ENCODE measurements at places on chromosomes 4 and X. TPM values are rescaled to one million over a fixed set of nuclear protein-coding genes. Genes with fewer than 3 reads are reported as not detected.

- no peak for DNase-seq
- H3K36me3 ChIP-seq = no peaks in the 10 kb centered on the region
- H3K27me3 ChIP-seq = no peaks in the 10 kb centered on the region
- no peaks in the 10 kb centered on the region for H3K4me1 ChIP-seq
- H3K4me3 ChIP-seq = no peak overlapping the region
Measured at GRCh38 chrX:129323115-129323514, 200.2 kb downstream of the SMARCA1 start.

DNA sequence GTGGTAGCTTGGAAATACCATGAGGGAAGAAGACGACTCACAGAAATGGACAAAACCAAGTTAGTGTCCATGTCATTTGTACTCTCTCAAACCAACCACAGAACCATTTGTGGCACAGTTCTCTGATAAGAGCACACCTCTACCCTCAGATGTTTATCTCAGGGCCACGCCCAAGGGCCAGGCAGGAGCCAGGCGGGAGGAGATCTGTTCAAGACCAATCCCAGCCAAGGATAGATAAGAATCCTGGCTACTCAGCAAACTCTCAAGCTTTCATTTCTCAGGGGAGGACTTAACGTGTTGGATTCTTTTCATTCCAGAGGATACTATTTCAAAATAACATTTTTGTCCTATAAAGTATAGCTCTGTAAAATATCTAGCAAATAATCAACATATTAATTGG lies 95.0 kb downstream of the NYX start:
- H3K4me3 ChIP-seq = no peak overlapping the region
- no peaks in the 10 kb centered on the region for H3K36me3 ChIP-seq
- H3K27me3 ChIP-seq = no peaks in the 10 kb centered on the region
- no peak for DNase-seq
- H3K4me1 ChIP-seq = no peaks in the 10 kb centered on the region

GPR82 gene
- total RNA-seq = 1.7 TPM

- no peaks in the 10 kb centered on the region for H3K4me1 ChIP-seq
- no peak overlapping the region for H3K27ac ChIP-seq
- no peak overlapping the region for H3K4me3 ChIP-seq
- no peak for DNase-seq
Measured at GRCh38 chrX:44621078-44621477, 78.4 kb upstream of the FUNDC1 start.
